Activated CD4-positive, alpha-beta T cell treated with anti-CD3 and anti-CD28 coated beads for 48 hours (primary cell): ENCODE measurements at places on chromosomes 16 and 17.

DNA sequence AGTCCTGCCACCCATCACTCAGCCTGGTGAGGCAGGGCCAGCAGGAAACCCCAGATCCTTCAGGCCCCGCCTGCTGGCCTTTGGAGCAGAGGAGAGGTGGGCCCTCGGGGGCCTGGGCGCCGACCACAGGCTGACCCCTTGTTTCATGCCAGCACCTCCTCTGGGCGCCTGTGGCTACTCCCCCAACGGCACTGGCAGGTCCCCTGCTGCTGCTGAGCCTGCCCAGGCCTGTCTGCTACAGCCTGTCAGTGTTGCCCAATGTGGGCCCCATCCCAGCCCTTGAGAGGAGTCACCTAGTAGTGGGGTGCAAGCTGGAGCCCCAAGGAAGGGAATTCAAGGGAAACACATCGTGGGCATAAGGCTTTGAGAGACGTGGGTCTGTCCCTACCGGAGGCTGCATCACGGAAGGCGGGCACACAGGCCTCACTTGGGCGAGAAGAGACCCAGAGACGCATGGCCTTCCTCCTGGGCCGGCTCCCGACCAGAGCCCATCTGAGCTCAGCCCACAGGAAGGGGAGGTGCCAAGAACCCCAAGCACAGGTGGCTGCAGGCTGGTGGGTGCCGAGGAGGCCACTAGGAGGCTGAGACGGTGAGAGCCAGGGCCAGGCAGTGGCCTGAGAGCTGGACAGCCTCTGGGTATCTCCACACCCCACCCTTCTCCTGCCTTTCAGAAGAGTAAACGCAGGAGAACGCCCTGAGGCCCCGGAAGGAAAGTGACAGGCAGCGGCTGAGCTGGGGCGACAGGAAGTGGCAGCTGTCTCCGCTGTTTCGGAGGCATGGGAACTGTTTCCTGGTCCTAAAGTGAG is 8.0 kb upstream of the FASN start:
- DNase-seq = peak; percentile 75

GRCh38 chr16:275041-275641 is 603 bp downstream of the RGS11 start:
- DNase-seq = peak; percentile 40

GRCh38 chr17:58275417-58275816 is 5.3 kb downstream of the MPO start:
- no peak for DNase-seq

DNA sequence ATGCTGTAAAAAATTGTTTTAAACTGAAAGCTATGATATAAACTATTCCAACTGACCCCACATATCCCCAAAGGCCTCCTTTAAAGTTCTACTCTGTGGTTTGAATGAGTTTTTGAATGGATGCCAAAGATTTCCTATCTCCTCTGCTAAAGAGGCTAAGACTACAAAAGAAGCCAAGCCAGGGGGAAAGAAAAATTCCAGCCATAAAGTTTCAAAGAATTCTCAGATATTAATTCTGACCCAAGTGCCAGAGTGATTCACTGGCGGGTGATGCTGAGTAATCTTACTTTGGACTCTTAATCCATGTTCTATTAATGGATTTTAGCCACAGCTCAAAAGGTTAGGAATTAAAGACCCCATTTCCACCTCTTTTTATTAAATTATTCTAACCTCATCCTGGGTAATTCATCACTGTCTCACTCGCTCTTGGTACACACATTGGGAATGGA is 60.7 kb downstream of the HS3ST3A1 start:
- no peak for DNase-seq

DNA sequence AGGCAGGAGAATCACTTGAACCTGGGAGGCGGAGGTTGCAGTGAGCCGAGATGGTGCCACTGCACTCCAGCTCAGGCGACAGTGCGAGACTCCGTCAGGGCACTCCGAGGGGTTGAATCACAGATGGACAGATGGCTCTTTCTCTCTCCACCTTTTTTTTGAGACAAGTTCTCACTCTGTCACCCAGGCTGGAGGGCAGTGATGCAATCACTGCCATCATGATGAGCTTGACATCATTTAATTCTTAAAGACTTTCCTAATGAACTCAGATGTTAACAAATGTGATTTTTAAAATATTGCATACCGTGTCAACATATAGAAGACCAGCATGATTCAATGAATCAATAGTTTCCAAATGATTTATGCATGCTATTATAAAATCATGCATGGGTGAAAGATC is 3.5 kb downstream of the GDPD1 start:
- no peak for DNase-seq

- no peak for DNase-seq
Observed at GRCh38 chr17:77684803-77685798, 273.4 kb upstream of the TNRC6C start.

- DNase-seq = no peak
Observed at GRCh38 chr16:57413733-57414132, 9.2 kb downstream of the CCL17 start.

- DNase-seq = no peak
Observed at GRCh38 chr17:75588596-75589011, 1.0 kb downstream of the MYO15B start.

DNA sequence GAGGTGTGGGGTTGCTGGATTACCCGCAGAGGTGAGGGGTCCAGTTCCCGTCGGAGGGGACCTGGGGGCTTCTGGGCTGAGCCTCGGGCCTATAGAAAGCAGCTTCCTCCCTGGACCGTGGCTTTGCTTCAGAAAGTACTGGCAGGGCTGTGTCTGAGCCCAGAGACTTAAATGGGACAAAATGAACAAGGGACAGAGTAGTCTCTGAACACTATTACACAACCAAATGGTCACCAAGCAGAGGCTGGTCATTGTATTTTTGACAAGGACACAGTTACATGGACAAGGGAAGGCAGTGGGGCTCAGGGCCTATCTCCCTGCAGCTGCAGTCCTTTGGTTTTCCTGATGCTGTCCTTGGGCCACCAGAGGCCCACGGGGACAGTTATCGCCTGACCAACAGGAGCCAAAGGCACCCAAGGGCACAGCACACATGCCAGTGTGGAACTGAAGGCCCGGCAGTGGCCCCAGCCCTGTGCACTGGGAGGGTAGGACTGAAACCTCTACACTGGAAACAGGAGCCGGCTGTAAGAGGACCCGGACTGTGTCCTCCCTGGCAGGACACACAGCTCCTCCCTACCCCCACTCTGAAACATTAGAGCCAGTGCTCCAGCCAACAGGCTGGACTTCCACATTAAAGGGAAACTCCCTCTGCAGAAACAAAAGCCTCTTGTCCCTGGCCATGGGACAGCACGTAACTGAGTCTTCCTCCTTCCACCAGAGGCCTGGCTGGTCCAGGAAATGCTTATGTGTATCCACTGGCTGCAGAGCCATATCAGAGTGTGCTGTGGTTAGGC is 26.0 kb upstream of the ERN1 start:
- DNase-seq = no peak

GRCh38 chr17:58317421-58318064 is 11.1 kb downstream of the TSPOAP1 start:
- peak; percentile 83 for DNase-seq

- DNase-seq = no peak
Observed at GRCh38 chr16:73321853-73322252, 273.9 kb upstream of the ZFHX3 start.

- DNase-seq = no peak
Observed at GRCh38 chr16:4347765-4348509, 3.2 kb downstream of the PAM16 start.

GRCh38 chr17:82492643-82493225 is 26.8 kb upstream of the FOXK2 start:
- DNase-seq = no peak

DNA sequence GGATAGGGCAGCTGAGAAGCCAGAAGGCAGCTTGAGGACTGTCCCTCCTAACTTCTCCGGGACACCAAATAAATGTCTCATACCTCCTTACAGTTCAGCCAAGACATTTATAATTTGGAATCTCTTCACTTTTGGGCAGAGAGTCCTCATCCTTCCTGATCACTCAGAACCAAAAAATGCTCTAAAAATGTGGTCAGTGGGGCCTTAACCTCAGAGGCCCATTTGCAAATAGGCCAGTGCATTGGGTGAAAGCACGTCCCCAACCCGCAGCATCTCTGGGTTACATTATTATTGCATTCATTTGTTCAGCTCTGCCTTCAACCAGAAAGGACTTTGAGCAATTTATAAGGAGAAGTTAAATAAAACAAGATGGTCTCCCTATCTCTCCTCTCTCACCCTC is 112.4 kb upstream of the IRX3 start:
- no peak for DNase-seq

- DNase-seq = no peak
Observed at GRCh38 chr17:37294888-37295287, 80.9 kb upstream of the C17orf78 start.

GRCh38 chr17:72726936-72727335 is 365.6 kb downstream of the SLC39A11 start:
- peak; percentile 37 for DNase-seq

DNA sequence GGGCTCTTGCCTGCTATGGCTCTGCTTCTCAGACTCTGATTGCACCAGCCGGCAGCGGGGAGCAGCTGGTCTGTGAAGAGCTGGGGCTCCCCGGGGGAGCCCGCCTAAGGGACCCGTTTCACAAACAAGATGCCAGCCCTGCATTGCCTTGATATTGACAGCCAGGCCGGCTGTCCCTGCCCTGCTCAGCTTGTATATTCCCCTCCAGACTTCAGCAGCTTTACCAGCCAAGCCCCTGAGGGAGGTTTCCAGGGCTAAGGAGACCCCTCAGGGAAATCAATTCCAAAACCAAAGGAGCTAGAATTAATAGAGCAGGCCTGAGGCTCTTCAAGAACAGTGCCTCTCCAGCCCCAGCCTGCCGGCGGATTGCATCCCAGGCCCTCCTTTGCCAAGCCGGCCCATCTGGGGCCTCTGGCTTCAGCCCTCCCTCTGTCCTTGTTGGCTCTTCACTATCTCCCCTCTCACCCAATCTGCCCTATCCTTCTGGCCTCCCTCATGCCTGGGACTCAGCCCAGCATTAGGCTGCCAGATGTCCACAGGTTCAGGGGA is 5.7 kb downstream of the CALB2 start:
- no peak for DNase-seq

GRCh38 chr17:33940769-33941370 is 314.2 kb upstream of the CCL2 start:
- no peak for DNase-seq

DNA sequence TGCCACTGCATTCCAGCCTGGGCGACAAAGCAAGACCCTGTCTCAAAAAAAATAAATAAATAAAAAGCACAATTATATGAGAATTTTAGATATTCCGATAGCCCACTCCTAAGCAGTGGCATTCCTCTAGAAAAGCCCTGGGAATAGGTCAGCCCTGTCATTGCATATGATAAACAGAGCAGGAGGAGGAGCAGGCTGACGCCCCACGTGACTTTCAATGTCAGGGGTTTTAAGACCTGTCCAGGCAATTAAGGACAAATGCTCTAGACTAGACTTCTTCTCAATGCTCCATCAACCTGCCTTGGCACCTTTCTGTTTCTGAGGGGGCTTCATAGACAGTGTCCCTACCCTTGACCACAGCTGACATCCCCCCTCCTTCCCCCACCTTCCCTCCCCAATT is 7.5 kb downstream of the TOM1L2 start:
- DNase-seq = no peak

GRCh38 chr17:10052106-10052813 is 146.1 kb downstream of the GAS7 start:
- no peak for DNase-seq

- no peak for DNase-seq
Observed at GRCh38 chr17:57924677-57925076, 30.5 kb downstream of the CUEDC1 start.

GRCh38 chr16:73527187-73527586 is 479.3 kb upstream of the ZFHX3 start:
- DNase-seq = no peak

DNA sequence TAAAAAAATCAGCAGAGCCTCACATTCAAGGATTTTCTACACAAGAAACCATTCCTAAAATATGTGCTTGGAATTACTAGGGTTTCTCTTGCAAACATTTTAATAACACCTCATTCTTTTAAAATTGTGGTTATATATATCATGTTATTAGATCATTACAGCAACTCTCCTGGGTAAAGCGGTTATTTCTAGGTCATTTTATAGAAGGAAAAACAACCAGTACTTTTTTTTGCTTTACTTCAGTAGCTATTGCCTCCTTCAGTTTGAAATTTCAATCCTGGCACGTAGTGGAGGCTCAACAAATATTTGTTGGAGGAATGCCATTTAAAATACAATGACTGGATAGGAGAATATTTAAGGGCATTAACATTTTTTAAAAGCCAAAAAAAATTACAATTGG is 220.6 kb downstream of the CDRT15L2 start:
- DNase-seq = no peak

DNA sequence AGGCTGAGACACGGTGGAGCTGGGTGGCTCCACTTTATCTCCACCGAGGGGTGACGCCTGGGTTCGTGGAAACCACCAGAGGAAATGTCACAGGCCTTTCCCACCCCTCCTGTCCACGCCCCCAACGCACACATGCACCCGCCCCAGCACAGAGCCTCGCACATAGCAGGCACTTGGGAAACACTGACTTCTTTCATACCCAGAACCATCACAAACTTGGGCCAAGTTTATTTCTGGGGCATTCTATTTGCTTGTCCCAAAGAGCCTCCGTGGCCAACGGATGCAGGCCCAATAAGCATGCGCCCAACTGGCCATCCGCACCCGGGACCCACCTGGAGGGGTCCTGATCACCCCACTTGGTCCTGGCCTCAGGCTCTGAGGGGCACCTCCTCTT is 3.3 kb downstream of the BCAR1 start:
- DNase-seq = no peak

DNA sequence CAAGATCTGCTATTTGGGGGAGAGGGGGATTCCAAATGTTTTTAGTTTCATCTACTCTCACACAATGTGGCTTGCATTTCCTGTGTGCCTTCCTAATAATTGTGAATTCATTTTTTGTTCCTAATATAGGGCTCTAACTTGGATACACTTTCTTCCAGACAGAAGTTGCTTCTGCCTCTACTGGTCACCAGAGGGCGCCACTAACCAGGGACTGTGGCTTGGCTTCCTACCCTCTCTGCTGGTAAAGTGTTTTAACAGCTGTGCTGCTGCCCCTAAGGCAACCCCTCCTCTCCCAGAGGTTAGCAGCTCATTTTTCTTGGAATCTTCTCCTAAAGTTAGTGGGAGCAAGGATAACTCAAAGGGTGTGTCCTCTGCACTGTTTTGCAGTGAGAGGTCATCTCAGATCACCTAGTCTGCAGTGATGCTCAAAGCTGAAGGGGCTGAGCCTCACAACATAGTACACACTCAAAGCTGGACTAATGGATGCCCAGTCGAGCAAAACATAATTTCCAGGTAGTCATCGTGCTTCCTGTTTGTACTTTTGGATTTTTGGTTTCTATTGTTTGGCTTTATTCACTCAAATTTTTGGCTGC is 5.0 kb upstream of the PRSS54 start:
- DNase-seq = peak; percentile 44
